HTR-8/SVneo (cell line): ENCODE measurements at places on chromosomes 6 and 20.

DNA sequence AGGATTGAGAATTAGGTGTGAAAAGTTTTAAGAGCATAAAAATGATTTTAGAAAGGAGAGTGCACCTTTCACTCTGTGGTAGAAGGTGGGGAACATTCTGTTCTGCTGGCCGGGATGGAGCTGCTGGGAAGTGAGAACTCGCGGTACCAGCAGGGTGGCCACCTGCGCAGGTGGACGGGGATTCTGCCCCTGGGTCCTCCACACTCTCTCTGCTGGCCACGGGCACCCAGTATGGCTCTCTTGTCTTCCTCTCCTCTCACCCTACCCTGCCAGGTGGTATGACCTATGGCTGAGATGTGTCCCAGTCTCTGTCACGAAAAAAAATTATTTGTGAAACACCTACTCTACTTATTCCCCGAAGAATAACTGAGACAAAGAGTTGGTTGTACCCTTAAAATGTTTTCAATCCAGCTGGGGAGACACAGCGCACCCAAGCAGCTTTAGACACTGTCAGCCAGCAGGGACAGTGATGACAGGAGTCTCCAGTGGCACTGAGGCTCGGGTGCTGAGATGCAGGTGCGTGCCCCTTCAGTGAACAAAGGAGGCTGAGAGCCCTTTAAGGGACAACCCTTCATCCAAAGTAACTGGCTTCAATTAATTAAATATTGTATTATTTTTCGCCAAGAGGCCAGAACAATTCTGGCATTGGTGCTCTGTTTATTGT, 195.4 kb downstream of the TBXT start:
- no peak for DNase-seq

DNA sequence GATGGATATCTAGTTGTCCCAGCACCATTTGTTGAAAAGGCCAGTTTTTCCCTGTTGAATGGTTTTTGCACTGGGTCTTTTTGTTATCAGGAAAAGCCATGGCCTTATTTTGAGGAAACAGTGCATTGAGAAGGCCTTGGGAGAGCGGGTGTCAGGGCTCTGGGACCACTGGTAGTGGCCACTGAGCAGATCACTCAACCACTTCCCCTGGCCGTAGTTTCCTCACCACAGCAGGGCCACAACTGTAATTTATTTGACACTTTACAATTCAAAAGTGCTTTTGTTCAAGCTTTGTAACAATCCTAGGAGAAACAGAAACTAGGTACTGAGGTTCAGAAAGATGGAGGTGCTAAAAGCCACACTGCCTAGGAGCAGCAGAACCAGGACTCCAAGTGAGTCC, 281.8 kb downstream of the GMDS start:
- no peak for DNase-seq

DNA sequence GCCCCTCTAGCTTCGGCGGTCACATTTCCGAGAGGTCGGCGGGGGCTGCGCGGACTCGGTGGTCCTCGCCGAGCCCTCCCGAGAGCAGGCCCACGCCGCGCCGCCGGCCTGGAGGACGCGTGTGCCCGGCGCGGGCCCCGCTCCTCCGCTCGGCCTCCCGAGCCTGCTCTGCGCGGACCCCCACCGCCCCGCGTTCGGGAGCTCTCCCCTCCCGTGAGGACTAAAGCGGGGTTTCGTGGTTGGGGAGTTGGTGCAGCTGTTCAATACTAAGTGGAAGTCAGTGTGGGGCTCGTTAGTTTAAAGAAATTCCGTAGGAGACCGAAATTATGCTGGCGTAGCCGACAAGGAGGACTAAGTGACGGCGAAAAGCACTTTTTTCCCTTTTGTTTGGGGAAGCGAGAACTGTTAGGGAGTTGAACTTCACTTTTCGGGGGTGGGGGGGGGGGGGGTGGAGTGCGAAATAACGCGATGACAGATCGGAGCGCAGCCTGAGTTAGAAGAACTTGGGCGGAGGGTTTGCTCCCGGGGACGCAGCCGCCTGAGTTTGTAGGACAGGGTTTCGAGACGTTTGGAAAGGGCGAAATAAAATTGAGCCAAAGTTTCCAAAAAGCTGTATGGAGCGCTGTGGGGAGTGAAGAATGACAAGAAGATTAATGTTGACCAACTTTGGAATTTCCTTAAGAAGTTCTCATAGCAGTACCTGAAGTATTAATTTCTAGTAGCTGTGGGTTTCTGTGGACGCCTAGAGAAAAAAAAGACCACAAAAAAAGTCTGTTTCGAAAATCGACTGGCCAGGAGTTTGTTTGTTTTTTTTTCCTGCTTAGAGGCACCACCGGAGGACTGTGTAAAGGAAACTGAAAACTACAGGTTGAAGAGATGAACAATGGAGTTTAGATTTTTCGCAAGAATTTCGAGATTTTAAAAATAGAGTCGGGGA, 1.4 kb downstream of the QKI start:
- DNase-seq = no peak

GRCh38 chr20:14521436-14521835, 184.0 kb upstream of the FLRT3 start:
- no peak for DNase-seq
